Camera-type eye (tissue), 1 donor: ENCODE measurements at places on chromosomes 7 and 10. TPM values are rescaled to one million over a fixed set of nuclear protein-coding genes. Genes with fewer than 3 reads are reported as not detected.

The SH2B2 gene
- total RNA-seq: 16.7 TPM

The CFAP70 gene
- total RNA-seq: 4.9 TPM

The EPHA1 gene
- 2.1 TPM for total RNA-seq

The FXYD4 gene
- not detected for total RNA-seq

The KLF14 gene
- 0.16 TPM for total RNA-seq

The GIMAP6 gene
- 11.7 TPM for total RNA-seq

The BTBD16 gene
- total RNA-seq: 0.16 TPM

The NOLC1 gene
- total RNA-seq: 42.1 TPM

The WDFY4 gene
- total RNA-seq: 3.5 TPM

The GAD2 gene
- total RNA-seq: 12.4 TPM

The NPFFR1 gene
- 9.1 TPM for total RNA-seq

The BICC1 gene
- 34.4 TPM for total RNA-seq

The C10orf67 gene
- 0.11 TPM for total RNA-seq

The C10orf105 gene
- total RNA-seq: 0.11 TPM

The GSTO1 gene
- 29.6 TPM for total RNA-seq

The HOXA3 gene
- not detected for total RNA-seq

The ADARB2 gene
- 6.7 TPM for total RNA-seq

The CACNB2 gene
- 31.2 TPM for total RNA-seq

The ZNF488 gene
- 7.5 TPM for total RNA-seq

The NKX1-2 gene
- not detected for total RNA-seq

The METTL27 gene
- total RNA-seq: 5.9 TPM

The C7orf57 gene
- total RNA-seq: 0.22 TPM

The RPA3 gene
- 21.8 TPM for total RNA-seq

The NPTX2 gene
- total RNA-seq: 16.8 TPM

The IDI2 gene
- total RNA-seq: not detected

The MOGAT3 gene
- not detected for total RNA-seq
